ENCODE measurements at places on chromosomes 4 and X.

DNA sequence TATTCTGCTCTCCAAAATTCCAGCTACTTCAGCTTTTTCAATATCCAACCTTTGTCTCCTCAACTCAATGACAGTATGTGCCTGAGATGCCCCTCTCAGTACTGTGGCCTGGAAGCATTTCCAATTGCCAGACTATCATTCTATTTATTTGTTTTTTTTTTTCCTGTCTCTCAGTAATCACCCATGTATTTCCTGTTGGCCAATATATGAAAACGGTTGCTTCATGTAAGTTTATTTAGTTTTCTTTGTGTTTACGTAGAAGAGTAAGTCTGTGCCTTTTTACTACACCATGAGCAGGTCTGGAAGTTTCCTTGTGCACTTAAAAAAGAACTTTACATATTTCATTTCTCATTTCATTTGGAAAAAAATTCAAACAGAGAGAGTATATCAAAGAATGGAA is 537.5 kb upstream of the SPANXN1 start:
- no peak for DNase-seq

- DNase-seq, result no peak
These were observed 15.8 kb upstream of the DHRSX start for GRCh38 chrX:2516623-2517022.

GRCh38 chr4:152885185-152885584 is 50.9 kb upstream of the FHDC1 start:
- no peak for DNase-seq

GRCh38 chrX:1679238-1679637 is 64.4 kb downstream of the ASMT start:
- DNase-seq, result no peak

GRCh38 chr4:185945906-185946305 is 123.0 kb upstream of the TLR3 start:
- no peak for DNase-seq

- no peak for DNase-seq
These were observed 33.7 kb downstream of the SH3RF1 start for GRCh38 chr4:169236873-169237626.

- no peak for DNase-seq
These were observed 11.5 kb upstream of the C4orf54 start for GRCh38 chr4:99669084-99669483.

DNA sequence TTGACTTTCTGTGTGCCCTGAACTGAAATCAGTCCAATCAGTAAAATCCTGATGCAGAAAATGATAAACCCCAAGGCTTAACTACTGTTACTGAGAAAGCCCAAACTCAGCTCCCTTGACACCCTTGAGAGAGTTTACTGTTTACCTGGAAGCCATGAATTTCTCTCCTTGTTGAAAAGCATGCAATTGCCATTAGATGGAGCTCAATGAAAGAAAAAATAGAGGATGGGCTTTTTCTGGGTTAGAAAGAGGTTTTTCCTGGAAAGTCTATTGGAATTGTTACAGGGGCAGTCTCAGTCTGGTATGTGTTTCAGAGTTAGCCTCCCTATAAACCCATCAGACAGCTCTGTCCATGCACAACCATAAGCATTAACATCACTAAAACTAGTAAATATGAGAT is 66.4 kb upstream of the C4orf54 start:
- no peak for DNase-seq

- no peak for DNase-seq
These were observed 55.0 kb upstream of the PAK3 start for GRCh38 chrX:111041018-111041462.

DNA sequence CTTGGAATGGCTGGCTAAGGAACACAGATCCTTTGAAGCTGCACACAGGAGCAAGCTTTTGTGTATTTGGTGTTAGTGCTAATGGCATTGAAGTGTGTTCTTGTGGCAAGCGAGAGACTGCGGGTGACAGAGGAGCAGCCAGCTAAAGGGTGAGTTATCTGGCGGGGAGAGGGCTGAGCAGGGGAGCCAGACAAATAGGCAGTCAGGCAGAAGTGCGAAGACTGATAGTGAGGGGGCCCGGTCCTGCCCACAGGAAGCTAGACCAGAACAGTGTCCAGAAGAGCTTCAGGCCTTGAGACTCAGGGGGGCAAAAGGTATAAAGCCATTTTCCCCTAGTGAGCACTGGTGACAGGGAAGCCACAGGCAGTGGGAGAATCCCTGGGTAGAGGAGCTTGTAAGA is 49.6 kb upstream of the MAMLD1 start:
- DNase-seq, result no peak

DNA sequence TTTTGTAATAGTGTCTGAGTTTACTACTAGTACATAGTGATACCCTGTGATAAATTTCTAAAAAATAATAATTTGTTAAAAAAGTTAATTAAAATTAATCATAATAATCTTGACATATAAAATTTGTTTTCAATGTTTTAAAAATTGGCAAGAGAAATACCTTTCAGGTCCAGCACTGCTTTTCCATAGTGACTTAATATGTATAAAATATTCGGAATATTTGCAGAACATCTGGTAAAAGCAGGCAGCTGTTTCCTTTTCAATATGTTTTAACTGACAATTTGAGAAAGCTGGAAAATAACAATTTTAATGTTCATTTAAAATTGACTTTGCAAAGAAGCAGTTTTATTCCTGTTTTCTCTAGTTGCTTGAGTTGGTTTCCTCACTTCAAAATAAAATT is 17.6 kb upstream of the GK2 start:
- no peak for DNase-seq

DNA sequence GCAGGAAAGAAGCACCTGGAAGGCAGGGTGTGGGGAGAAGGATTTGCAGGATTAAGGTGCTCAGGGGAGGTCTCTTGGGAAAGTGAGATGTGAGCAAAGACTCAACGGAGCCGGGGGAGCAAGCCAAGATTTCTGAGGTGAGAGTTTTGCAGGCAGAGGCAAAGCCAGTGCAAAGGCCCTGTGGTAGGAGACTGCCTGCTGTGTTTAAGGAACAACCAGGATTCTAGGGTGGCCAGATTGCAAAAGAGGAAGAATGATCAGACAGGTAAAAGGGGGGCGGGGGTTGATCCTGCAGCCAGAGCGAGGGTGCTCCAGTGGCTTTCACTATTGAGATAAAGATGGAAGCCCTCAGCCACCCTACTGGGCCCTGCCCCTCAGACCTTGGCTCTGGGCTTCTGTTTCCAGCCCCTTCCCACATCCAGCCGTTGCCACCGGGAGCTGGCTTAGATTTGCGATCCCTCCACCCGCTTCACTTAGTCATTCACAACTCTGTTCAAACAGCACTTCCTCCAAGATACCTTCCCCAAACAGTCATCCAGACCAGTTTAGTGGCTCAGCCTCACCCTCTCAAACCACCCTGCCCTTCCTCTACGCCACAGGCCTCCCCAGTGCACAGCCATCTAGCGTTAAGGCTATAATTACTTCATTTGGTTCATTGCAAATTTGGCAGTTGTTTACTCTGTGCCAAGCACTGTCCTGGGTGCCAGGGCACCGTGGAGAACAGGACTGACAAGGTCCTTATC is 23.3 kb upstream of the BCOR start:
- DNase-seq, result no peak

- DNase-seq, result no peak
These were observed 2.8 kb downstream of the CMC4 start for GRCh38 chrX:155068165-155068564.

DNA sequence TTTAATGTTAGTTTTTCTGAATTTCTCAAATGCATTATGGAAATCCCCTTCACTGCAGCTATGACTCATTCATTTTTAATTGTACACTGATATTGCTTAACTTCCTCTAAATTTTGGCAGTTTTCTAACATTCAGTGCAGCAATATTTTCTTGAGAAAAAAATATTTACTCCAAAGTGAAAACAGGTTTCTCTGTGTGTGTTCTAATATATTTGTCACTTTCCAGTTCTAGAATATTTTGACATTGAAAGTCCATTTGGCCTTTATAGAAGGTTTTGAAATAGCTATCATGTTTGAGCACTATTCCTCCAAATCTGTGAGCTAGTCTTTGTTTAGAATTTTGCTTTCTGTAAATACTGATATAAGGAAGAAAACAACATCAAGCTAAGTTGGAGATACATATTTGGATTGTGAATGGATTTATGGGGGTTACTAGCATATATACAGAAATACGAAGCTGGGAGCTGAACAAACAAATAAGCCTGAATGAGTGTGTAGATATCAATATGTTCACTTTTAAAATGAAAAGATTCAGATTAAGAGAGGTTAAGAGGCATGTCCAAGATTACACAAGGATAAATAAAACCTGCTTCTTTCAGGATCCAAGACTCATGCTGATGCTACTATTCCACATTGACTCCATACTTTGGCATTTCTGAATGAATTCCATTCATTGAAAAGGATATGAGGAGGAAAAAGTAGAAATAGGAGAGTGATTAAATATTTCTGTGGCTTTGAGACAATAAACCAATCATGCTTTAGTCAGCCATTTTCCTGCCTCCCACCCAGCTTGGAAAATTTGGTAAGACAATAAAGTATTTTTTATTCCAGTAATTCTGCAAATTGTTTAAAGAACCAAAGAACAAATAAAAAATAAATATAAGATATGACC is 57.3 kb upstream of the SLIT2 start:
- no peak for DNase-seq

- no peak for DNase-seq
These were observed 492.1 kb upstream of the SMIM31 start for GRCh38 chr4:164261831-164262230.

GRCh38 chr4:11250510-11250909 is 178.2 kb downstream of the HS3ST1 start:
- no peak for DNase-seq

GRCh38 chrX:133444196-133444595 is 28.9 kb upstream of the GPC4 start:
- no peak for DNase-seq

- DNase-seq, result no peak
These were observed 42.5 kb downstream of the LAMP2 start for GRCh38 chrX:120426599-120426998.

DNA sequence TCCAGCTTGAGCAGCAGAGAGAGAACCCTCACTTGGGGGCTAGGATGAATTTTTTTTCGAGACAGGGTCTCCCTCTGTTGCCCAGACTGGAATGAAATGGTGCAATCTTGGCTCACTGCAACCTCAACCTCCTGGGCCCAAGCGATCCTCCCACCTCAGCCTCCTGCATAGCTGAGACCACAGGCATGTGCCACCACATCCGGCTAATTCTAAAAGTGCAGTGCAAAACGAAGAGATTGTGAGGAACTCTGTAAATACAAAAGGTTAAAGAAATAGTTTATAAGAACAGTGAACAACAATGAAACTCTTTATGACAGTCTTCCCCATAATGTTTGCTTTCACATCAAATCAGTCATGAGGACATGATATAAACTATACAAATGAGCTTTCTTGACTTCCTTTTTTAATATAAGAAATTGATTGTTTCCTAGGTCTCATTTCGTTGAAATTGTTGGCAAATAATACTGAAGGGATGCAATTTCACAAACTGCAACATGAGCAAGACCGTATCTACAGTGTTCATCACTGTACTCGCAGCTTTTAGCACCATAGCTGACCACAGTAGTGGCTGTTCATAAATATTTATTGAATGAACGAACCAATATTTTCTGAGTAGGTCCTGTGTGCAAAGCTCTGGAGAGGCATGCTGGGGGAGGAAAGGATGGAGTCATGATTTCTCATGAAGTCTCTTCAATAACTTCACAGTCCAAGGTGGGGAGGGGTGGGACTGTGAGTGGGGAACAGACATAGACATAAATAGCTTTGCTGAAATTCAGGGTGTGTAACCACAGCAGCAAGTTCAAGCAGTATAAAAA is 116.1 kb downstream of the SHROOM3 start:
- DNase-seq, result no peak

DNA sequence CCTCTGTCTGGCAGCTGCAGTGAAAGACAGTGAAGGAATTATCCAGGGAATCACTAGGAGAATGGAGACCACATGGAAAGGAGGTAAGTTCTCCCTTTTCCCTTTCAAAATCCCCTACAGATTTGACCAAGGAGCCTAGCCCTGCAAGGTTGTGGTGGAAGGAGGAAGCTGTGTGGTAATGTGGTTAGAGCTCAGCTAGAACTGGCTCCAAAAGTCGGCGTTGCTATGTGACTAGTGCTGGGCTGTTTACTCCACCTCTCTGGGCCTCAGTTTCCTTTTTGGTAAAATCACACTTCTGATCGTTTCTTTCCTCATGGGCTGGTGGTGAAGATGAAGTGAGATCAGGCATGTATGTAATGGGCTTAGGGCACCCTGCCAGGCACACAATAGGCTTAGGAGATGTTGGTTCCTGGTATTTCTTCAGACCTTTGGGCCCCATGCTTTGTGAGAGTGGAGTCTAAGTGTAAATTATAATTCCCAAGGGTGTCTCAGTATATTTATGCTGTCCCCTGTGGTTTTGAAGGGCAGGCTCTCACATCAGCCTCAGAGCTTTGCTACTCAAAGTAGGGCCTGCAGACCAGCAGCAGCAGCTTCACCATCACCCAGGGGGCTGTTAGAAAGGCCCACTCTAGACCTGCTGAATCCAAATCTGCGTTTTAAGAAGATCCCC is 183.7 kb upstream of the BCOR start:
- no peak for DNase-seq

- no peak for DNase-seq
These were observed 60.7 kb downstream of the GAB1 start for GRCh38 chr4:143397335-143397734.

GRCh38 chr4:4247696-4248028 is 361 bp downstream of the TMEM128 start:
- no peak for DNase-seq

GRCh38 chr4:107065201-107065600 is 29.1 kb upstream of the DKK2 start:
- DNase-seq, result no peak

DNA sequence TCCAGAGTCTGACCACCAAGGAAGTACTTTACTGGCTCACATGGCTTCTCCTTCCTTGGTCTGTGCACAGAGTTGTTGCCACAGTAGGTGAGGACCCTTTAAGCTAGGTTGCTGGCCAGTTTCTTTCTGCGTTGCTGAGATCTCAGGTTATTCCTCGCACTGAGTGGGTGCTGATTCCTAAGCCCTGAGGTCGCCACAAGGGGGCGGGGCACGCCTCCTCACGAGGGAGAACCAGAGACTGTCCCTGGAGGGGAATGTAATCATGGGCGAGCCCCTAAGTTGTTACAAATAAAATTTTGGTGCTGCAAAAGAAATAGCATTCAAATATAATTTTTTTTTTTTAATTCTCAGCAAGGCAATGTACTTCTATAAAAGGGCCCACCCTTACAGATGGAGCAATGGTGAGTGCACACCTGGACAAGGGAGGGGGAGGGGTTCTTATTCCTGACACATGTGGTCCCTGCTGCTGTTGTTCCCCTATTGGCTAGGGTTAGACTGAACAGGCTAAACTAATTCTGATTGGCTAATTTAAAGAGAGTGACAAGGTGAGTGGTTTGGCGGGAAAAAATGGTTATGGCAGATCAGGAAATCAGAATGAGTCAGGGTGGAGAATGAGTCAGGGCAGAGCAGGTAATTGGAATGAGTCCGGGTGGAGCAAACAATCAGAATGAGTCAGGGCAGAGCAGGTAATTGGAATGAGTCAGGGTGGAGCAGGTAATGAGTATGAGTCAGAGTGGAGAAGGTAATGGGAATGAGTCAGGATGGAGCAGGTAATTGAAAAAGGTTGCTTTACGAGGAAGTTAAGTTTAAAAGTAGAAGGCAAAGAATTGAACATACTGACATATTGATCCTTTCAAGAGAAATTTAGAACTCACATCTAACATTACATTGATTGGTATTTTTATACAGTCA is 107.5 kb downstream of the VSIG4 start:
- DNase-seq, result no peak
